ENCODE measurements at places on chromosomes 12 and 14.

GRCh38 chr14:104932676-104933631 lies 8.3 kb downstream of the PLD4 start:
- DNase-seq: peak; percentile 74

DNA sequence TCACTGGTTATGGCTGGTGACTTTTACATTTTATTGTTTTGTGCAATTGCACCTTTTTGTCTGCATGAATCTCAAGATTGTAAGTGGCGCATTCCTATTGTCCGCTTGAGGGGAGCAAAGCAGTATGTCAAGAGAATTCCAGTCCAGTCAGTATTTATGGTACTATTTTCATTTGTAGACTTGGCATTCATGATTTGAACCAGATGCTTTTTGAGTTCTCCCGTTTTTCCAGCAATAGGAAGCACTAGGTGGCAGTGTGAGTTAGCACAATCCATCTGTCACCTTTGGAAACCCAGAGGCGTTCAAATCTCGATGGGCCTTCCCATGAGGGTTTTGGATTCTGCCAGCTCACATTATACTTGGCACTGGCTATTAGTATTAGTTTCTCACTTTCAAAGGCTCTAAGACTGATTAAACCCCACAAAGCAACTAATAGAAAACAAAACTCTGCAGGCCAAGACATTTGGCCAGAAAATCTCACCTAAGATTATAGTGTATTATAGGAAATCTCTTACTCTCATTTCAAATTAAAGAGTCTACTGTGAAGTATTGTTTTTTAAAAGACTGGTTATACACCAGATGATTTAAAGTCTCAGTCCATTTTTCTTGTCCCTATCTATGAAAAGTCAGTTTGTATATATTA lies 2.2 kb downstream of the DACT1 start:
- no peak for DNase-seq

GRCh38 chr14:67784244-67784823 lies 32.1 kb downstream of the ZFYVE26 start:
- DNase-seq: no peak

DNA sequence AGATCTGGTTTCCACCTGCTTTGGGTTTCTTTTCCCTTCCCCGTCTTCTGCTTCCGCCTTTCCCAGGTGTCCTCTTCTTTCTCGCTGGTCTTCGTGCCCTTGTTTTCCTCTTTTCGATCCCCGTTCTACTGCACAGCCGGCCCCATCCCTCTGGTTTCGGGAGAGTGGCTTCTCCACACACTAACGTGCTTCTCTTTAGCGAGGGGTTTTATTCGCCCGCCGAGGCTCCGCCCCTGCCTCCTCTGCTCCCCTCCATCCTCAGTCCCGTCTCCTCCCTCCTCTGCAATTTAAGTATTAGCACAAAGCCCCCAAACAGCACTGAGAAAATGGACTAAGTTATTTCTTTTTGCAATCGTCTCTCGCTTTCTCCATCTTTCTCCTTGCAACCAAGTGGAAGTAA lies at the start of gene SLC7A8:
Gene SLC7A8 (minus strand): TSS at position 182 of the 400 bp plus-strand sequence. CDS start 746 bp downstream, outside the sequence.
- peak; percentile 5 for DNase-seq

- no peak for DNase-seq
Measured at GRCh38 chr12:112944024-112944690, 5.9 kb downstream of the OAS3 start.

DNA sequence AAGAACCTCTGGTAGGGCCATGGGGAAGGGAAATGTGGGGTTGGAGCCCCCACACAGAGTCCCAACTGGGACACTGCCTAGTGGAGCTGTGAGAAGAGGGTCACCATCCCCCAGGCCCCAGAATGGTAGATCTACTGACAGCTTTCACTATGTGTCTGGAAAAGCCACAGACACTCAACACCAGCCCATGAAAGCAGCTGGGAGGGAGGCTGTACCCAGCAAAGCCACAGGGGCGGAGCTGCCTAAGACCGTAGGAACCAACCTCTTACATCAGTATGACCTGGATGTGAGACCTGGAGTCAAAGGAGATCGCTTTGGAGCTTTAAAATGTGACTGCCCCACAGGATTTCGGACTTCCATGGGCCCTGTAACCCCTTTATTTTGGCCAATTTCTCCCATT lies 97.8 kb downstream of the HMGA2 start:
- DNase-seq: no peak

DNA sequence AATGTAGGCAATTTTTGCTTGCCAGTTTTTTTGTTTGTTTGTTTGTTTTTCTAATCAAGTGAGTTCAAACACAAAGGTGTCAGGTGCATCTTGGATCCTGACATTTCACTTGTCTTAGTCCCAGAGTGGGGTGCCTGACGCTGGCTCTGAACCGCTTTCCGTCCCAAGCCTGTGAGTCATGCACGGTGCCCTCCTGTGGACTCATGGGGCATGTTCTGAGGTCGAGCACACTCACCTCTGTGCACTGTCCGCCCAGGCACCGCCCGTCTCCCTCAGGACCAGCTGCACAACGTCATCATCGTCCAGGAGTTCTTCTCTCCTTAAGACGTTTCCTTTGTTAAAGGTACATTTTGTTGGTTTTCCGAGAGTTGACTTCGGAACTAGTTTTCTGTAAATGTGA lies 98.2 kb downstream of the GLT1D1 start:
- DNase-seq: no peak

GRCh38 chr14:32329146-32329545 lies at the start of gene AKAP6:
Gene AKAP6, plus strand, starts transcription at chr14:32329298. Its CDS starts 104,196 bp downstream, at chr14:32433494.
- no peak for DNase-seq

Measured in central memory CD4-positive, alpha-beta T cell (primary cell).